ENCODE measurements at places on chromosomes 5 and 9.

GRCh38 chr9:126170286-126170823 is 156.3 kb upstream of the MVB12B start:
- DNase-seq, result no peak

DNA sequence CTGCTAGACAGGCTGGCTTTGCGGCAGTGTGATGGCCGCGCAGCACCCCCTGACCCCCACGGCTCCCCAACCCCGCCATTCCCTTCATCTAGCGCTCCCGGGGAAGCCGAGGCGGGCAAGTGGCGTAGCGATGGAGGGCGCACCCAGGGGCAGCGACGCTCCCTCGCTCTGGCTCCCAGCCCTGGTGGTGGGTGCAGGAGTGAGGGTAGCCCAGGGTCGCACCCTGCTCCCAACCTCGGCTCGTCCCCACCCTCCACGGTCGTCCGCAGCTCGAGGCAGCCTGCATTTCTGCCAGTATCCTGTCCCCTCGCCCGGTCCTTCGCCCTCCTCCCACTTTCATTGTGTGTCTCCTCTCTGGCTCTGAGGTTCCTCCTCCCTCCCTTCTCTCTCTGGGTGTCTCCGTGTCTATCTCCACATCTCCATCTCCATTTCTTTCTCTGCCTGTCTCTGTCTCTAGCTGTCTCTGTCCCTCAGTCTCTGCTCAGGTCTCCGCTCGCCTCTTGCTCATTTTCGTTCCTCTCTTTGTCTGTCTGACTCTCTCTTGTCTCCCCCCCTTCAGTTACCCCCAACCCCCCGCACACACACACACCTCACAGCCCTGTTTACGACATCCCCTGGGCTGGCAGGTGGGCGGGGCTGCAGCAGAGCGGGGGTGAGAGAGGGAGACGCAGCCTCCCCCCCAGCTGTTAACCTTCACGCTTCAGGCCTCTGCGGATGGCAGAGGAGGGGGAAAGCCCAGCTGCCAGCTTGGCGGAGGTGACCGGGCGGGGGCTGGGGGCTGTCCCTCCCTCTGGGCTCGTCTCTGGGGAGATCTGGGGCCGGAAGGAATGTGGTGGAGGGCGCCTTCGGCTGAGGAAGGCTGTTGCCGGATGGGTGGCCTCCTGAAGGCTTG is 48.7 kb upstream of the PSD2 start:
- peak; percentile 86 for DNase-seq

- no peak for DNase-seq
Observed at GRCh38 chr9:135512241-135512603, 9.0 kb upstream of the LCN1 start.

GRCh38 chr5:174111287-174111973 is 65.9 kb downstream of the NSG2 start:
- no peak for DNase-seq

- DNase-seq, result no peak
Observed at GRCh38 chr9:117091529-117091928, 323.3 kb downstream of the ASTN2 start.

- DNase-seq, result no peak
Observed at GRCh38 chr5:143759396-143760130, 52.4 kb upstream of the HMHB1 start.

GRCh38 chr5:164799391-164799790 is 1294.0 kb downstream of the MAT2B start:
- DNase-seq, result no peak

DNA sequence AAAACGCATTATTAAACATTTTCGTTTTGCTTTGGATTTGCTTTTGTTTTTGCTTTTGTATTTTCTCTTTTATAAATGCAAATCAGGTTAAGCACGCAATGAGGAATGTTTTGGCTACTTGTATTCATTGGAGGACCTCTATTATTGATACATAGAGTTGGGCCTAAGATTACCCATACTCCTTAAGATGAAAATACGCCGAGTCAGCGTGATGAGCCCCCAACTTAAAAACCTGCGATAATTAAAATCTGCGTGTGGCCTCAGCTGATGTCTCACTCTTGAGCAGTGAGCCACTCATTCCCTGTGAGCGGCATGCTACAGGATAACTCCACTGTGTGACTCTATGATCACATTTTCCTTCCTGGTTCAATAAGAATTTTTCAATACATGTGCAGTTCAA is 518.3 kb downstream of the IRX1 start:
- no peak for DNase-seq

GRCh38 chr9:112795921-112796320 is 45.4 kb downstream of the SNX30 start:
- no peak for DNase-seq

DNA sequence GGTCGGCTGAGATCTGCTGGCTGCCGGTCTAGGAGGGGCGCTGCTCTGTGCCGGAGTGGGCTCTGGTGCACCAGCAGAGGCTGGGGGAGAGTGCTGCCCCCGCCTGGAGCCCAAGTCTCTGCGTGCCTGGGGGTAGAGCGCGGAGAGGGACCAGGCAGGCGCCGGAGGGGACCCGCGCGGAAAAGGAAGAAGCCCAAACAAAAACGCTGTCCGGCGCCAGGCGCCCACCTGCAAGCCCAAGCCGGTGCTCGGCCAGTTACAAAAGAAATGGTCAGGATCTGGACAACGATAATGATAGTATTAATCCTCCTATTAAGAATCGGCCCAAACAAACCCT is 571 bp upstream of the S1PR3 start:
- no peak for DNase-seq

DNA sequence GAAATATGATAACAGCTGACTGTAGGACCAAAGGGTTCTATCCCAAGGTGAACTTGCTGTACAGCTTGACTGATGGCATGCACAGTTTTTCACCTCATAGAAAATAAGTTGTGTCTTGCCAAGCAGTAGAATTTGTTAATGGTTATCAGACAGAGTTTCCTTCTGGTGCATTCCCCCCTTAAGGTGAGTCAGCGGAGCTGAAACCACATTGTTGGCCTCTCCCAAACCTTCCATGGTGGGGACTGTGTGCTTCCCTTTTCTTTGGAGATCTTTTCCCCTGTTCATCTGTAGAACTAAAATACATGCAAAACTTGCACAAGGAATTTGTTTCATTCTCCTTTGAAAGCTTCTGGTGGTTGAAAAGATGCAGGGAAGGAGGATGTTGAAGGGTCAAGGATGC is 179.8 kb downstream of the FGF1 start:
- peak; percentile 7 for DNase-seq

DNA sequence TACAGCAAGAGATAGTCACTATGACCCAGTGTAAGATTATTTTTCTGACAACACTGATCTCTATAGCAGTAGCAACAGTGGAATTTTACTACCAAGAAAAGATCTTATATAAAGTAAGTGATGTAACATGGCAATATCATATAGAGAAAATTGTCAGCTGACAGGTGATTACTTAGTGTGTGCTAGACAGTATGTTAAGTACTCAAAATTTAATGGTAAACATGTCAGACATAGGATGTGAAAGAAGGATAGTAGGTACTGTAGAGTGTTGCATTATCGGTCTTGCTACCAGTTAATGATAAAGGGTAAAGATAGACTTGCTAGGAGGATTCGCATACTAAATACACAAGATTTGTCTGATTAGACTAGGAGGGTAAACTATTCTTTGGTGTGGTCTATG is 247.4 kb downstream of the CYLC2 start:
- DNase-seq, result no peak

DNA sequence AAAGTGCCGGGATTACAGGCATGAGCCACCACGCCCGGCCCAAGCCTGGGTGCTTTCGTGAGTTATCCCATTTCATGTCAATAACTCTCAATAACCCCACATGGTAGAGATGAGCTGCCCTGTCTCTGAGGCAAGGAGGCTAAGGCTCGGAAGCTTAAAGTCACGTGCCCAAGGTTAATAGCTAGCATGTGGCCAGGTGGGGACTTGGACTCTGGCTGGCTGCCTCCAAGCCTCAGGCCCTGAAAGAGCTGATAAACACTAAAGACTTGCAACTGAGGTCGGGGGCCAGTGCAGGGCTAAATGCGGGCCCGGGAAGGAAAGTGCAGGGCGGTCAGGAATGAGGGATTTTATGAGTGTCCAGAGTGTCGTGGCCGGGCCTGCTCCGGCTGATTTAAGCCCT is 30.9 kb upstream of the BARHL1 start:
- no peak for DNase-seq

- no peak for DNase-seq
Observed at GRCh38 chr5:2732850-2733249, 18.6 kb downstream of the IRX2 start.

DNA sequence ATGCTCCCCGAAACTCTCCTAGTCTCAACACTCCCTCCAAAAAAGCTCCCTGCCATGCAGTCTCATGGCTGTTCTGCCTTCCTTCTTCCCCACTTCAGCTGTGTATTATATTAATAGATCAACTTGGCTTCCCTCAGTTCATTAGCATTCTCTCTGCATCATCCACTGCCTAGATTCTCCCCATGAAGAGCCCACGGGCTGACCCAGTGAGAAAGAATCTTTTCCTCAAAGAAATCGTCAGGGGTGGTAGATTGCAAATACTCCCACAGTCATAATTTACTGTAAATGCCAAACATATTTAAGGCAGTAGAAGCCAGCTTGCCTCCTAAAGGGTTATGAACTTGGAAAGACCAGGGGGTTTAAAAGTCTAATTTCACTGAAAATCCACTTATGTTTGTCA is 33.5 kb downstream of the GNA14 start:
- DNase-seq, result no peak

GRCh38 chr5:59174248-59174844 is 591.5 kb downstream of the RAB3C start:
- DNase-seq, result no peak

- DNase-seq, result no peak
Observed at GRCh38 chr5:54458221-54458620, 2.7 kb downstream of the HSPB3 start.

DNA sequence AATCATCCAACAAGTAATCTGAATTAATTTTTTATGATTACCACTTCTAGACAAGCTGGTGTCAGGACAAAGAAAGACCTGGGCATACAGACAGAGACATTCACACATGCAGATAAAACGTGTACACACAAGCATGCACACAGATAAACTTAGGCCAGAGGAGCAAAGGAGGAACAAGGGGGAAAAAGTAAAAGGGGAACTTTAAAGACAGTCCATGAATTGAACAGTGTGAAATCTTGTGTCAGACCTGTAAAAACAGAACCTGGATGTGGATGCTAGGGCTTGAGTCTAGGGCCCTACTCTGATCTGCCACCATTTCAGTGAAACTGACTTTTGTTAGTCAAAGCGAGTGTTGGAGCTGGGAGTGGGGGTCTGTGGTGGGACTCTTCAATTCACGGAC is 11.2 kb upstream of the ZSWIM6 start:
- DNase-seq, result no peak

GRCh38 chr5:115190388-115190787 is 20.7 kb upstream of the TRIM36 start:
- DNase-seq, result no peak

Data from activated naive CD8-positive, alpha-beta T cell treated with anti-CD3 and anti-CD28 coated beads, Interleukin-2, amount 50 U/mL, for 24 hours (primary cell).